Stimulated activated CD4-positive, alpha-beta T cell treated with anti-CD3 and anti-CD28 coated beads, Interleukin-2, amount 100 ng/mL, for 48 hours (primary cell): ENCODE measurements at places on chromosomes 4 and X.

GRCh38 chr4:136438645-136439044 lies 1093.6 kb downstream of the PCDH18 start:
- no peak for DNase-seq

DNA sequence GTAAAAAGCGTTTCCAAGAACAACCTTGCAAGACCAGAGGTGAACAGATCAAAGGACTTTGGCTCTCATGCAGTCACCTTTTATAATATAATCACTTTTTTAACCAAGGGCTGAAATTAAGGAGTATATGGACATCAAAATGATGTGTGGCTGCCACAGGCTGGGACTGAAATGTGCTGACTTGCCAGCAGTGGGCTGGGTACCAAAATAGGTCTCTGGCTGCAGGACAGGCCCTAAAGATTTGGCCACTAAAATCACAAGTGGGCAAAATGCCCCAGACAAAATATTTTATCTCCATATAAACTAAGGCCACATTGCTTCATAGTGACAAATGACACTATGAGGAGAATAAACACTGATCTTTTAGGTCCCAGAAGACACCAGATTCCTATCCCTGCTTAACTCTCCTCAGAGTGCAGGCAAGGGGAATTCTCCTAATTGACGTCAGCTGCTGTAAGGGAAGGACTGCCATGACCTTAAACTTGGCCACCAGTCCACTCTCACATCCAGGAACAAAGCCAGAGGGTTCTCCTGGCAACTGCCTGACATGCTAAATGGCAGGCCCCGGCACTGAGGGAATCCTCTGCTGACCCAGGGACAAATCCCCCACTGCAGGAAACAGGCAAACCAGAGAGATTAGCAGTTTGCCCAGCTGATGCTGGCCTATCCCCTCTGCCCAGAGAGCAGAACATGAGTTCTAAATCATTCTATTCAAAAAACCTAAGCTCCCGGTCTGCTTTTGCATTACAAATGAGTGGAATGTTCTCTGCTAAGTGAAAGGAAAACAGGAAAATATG lies 155.8 kb downstream of the PPP3CA start:
- DNase-seq: no peak

GRCh38 chrX:13223868-13224567 lies 95.8 kb downstream of the ATXN3L start:
- DNase-seq: no peak

- DNase-seq: no peak
Observed at GRCh38 chrX:46913667-46914066, 1.4 kb downstream of the JADE3 start.

DNA sequence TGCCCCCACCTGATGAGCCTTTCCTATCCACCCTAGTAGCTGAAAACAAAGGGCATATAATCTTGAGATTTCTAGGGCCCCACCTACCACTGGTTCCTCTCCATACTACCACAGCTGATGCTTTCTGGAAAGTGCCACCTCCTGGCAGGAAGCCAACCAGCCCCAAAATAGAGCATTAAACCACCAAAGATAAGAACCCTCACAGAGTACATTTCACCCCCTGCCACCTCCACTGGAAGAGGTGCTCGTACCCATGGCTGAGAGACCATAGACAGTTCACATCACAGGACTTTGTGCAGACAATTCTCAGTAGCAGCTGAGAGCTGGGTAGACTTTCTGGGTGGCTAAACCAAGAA lies 94.1 kb downstream of the IRS4 start:
- DNase-seq: no peak

DNA sequence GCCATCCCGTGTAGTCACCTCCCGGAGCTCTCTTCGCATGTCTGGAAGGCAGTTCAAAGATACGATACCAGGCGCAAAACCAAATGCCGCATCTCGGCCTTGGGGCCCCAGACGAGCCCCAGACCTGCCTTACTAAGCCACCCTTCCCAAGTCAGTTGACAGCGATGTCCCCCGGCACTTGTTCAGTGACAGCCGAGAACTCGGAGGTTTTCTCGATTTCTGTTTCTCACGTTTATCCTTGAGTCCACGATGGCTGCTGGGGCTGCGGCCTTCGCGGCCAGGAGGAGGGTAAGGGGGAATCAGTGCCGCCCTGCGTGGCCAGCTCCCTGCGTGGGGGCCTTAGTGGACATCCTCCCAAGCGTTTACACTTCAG lies 7.3 kb downstream of the MAEA start:
- DNase-seq: no peak

DNA sequence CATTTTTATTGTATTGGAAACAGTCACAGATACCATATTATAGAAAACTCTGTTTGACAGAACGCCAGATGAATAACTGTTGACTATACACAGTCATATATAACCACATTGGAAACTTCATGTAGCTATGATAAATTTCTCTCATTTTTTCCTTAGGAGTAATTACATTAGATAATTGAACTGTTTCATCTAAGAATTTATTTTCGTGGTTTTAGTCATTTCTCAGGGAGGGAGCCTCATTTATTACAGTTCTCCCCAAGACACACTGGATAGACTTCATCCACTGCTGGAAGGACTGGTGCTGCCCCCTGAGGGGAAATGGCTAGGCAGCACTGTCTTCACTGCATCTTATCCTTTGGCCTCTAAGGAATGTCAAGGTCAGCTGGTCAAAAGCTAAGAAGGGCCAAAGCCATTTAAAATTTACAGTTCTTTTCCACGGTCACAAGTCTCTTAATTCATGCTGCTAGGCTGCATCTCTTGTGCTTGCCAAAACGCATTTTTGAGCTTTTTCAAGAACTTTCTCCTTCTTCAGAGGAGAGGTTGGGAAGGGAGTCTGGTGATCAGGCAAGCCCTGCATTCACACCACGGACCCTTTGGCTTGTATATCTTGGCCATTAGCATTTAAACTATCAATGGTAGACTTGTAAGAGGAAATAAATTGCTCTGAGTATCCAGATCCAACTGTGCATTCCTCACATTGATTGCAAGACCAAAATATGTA lies 145.1 kb downstream of the CBR4 start:
- no peak for DNase-seq

- DNase-seq: no peak
Observed at GRCh38 chr4:185839194-185839712, 27.3 kb upstream of the SORBS2 start.

GRCh38 chr4:17094876-17095210 lies 196.4 kb upstream of the LDB2 start:
- no peak for DNase-seq

DNA sequence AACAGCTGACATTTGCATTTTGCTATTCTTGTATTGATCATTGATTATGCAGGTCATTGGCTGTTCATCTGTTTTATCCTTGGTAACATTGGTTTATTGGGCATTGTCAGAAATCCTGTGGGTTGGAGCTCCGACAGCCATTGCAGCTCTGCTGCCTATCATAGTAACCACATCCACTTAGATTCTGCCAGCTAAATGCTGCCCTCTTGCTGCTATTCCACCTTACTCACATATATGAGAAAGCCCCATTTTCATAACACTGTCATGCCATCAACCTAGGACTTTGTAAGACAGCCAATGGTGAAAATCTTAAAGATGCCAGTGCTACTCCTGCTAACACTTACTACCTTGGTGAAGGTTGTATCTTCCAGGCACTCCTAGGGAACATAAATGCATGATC lies 187.3 kb upstream of the CXCL13 start:
- DNase-seq: no peak

DNA sequence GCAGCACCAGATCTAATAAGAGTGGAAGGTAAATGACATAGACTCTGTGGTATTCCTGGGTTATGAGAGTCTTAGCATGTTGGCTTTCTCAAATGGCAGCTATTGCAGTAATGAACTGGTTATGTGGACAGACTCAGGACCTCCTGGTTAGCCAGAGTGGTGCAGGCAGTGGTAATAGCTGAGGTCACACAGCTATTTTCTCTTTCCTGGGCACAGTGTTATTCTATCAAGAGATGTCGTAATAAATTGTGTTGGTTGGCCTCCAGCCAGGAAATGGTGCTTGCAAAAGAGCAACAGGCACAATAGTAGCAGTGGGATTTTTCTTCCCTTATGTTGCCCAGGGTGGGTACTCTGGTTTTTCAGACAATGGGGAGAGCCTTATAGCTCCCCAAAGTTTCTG lies 279.2 kb upstream of the FGF16 start:
- no peak for DNase-seq

- no peak for DNase-seq
Observed at GRCh38 chr4:153494562-153494961, 28.4 kb downstream of the TMEM131L start.

DNA sequence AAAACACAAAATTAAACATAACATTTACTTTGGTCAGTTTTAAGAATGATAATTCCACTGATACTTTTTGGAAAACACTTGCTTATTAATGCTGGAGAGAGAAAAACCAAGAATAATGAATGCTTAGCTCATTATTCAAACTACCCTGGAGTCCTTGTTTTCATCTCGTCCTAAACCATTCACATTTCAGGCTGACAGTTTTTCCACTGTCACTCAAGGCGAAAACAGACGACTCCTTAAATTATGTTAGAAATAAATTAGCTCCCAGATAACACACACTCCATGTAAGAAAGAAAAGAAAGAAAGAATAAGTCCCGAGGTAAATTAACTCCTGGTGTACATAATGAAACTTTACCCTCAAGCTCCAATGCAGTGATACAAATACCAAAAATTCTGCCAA lies 33.5 kb downstream of the TLR10 start:
- no peak for DNase-seq

DNA sequence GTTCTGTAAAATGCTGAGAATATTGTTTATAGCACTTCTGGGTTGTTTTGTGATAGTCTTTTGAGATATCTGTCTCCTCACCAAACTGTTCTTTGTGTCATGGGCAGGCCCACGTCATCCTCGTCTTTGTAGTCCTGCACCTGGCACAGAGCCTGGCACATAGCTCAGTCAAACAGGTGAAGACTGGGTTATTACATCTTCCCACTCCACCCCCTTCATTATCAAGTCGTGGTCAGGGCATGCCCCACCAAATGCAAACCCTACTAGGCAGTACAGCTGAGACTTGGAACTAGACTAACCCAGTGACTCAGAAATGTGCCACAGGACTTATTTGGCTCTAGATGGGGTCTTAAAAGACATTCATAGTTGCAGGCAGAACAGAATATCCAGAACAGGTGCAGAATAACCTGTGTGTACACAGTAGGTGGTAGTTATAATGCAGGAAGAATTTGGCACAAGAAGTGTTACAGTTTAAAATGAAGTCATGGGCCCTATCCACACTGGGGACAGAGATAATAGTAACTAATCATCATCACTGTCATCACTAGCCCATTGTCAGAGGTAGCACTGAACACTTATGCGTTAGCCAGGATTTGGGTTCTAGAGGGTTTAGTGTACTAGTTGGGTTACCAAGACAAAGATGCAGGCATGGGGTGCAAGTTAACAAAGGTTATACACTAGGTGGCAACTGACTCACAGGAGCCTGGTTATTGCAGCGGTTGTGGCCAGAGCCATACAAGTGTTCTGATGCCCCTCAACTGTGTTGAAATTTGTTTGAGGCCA lies 74.9 kb downstream of the TBL1X start:
- no peak for DNase-seq

DNA sequence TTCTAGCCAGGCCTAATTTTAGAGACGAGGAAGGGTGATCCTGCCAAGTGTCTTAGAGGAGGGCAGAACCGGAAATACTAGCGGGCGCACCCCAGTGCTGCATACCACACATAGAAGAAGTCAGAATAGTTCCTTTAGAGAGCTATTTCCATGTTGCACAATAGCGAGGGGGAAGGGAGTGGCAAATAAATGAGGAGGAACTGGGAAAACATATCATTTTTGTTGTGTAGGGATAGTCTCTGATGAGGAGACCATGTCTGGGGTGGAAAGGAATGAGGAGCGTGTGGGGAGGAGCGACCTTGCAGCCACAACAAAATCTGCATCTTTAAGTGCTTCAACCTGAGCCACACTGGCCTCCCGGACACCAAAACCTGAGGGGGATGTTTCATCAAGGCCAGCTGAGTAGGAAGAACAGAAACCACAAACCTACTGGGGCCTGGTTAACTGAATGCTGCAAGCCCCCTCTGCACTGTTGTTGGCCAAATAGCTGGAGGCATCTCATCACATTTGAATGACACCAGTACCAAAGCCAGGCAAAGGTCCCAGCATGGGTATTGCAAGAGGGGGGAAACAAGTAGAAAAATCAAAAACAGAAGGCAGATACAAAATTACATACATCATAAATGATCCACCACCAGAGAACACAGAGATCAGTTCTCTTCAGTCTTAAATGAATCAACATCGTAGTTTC lies 26.7 kb upstream of the C1QTNF7 start:
- DNase-seq: peak; percentile 23

- DNase-seq: no peak
Observed at GRCh38 chr4:140901736-140902336, 145.7 kb upstream of the TBC1D9 start.

DNA sequence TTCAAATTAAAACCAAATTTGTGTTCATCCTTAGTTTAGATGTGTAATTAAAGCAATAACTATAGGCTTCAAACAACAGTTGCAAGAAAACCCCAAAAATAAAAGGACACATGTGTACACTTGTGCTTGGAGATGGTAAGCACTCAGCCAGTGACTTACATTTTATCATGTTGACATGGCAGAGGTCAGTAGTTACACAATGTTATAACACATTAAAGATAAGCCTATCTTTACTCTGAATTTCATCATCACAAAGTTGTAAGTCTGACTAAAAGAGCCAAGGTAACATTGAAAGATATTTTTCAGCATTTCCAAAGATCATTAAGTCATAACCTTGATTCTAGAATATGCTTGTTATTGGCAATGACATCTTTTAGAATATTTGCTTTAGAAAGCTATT lies 98.5 kb upstream of the PNPLA4 start:
- DNase-seq: no peak

DNA sequence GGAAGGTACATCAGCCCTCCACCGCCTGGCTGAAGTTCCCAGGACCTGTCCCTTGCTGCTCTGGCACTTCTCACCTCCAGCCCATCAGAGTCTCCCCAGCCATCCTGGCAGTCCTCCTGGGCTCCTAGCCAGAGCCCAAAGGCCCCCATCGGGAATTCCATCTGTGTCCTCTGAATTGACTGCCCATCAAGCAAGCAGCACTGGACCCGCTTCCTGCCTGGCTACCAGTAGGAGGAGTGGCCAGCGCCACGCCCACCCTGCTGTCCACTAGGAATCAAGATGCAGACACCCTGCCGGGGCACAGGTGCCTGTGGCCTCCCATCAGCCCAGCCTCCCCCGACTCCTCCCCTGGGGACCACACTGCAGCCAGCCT lies 47.2 kb downstream of the C4orf50 start:
- no peak for DNase-seq

DNA sequence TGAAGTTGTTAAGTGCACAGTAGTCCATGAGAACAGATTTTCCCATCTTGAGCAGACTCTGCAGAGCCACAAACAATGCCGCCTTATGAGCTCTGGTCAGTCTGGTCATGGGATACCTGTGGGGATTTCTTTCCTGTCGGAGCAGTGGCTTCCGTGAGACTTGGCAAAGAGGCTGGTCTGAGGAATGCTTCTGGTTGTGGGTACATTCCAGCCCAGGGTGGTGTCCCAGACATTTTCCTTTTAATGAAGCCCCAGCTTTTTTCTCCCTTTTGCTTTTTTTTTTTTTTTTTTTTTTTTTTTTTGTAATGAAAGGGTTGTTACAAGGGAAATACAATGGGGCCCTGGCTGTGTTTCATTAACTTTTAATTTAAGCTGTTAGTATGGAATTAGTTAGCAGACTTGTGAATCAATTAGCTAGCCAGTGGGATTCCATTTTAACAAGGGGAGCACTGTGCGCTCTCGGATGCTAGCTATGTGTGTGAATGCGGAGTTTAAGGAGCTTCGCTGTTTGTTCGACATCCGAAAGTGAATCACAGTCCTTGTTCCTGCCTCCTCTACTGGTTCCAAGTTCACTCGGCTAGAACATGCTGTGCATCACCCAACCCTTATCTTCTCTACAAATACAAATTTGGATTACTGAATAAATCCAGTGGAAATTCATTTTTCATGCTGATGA lies 225.1 kb downstream of the CBR4 start:
- no peak for DNase-seq
